CD4-positive, alpha-beta T cell treated with Interleukin-4 for 4 hours (primary cell): ENCODE measurements at places on chromosomes 11 and 22.

GRCh38 chr22:48707763-48708557 is 1119.7 kb downstream of the BRD1 start:
- no peak for DNase-seq

GRCh38 chr22:33405194-33405593 is 347.0 kb upstream of the SYN3 start:
- DNase-seq, result no peak

- no peak for DNase-seq
Observed at GRCh38 chr22:38930512-38930911, 26.9 kb upstream of the APOBEC3A start.

DNA sequence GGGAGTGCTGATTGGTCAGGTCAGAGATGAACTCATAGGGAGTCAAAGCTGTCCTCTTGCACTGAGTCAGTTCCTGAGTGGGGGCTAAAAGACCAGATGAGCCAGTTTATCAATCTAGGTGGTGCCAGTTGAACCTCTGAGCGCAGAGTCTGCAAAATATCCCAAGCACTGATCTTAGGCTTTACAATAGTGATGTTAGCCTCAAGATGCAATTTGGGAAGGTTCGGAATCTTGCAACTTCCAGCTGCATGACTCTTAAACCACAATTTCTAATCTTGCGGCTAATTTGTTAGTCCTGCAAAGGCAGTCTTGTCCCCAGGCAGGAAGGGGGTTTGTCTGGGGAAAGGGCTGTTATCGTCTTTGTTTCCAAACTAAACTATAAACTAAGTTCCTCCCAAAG is 92.3 kb upstream of the PARVA start:
- no peak for DNase-seq

DNA sequence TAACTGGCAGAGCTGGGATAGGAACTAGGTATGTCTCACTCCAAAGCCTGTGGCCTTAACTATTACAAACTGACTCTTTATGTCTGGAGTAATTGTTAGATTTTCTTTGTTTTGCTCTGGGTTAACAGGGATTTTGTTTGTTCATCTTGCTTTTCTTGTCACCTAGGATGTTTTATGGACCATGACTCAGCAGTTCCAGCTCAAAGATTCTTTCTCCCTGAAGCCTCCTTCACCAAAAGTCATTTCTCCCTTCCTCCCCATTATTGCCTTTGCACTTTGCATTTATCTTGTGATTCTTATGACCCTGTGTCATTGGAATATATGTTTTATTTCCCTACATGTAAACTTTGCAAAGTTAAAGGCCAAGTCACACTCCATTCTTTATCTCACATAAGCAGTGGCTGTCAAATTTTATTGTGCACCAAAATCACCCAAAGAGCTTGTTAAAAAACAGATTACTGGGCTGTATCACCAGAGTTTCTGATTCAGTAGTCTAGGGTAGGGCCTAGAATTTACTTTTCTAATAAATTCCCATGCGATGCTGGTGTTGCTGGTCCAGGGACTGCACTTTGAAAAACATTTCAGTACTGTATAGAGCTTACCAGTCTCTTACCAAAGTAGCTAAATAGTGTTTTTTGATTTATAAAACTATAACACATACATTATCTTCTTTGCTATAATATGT is 327.7 kb downstream of the DLG2 start:
- no peak for DNase-seq

GRCh38 chr22:43295173-43295572 is 48.0 kb downstream of the SCUBE1 start:
- DNase-seq, result no peak

DNA sequence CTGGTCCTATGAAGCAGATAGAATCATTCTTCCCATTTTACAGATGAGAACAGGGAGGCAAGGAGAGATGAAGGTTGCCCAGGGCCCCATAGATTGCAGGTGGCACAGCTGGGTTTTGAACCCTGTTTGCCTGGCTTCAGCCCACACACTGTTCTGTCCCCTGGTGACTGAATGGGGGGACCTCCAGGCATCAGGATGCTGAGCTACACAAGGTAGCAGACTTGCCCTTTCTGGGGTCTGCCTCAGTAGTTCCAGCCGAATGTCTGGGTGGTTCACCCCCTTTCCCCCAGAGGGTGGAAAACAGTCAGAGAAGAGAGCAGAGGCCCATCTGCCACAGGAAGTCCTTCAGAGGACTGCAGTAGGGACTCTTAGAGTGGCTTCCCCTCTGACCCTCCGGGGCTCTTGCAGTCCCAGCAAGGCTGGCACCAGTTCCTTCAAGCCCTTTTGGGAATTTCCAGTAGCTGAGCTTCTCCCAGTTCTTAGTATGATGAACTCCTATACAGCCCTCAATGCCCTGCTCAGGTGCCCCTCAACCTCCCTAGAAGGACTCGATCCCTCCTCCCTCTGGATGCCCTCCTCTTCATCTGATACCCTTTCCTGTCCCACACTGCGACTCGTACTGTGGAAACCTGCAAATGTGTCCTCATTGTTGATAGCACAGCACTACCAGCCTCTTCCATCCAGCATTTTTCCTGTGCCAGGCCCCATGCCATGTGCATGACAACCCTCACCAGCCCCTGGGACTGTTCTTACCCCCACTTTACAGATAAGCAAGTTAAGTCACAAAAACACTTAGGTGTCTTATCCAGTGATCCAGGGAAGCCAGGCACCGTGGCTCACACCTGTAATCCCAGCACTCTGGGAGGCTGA is 82.8 kb downstream of the IGLL1 start:
- DNase-seq, result no peak

- DNase-seq, result no peak
Observed at GRCh38 chr11:92854952-92855351, 114.5 kb upstream of the MTNR1B start.

GRCh38 chr11:45021692-45022141 is 71.0 kb upstream of the TP53I11 start:
- no peak for DNase-seq

GRCh38 chr11:79098146-79098545 is 342.7 kb downstream of the TENM4 start:
- no peak for DNase-seq

- DNase-seq, result no peak
Observed at GRCh38 chr11:65766535-65766934, 14.2 kb downstream of the AP5B1 start.

DNA sequence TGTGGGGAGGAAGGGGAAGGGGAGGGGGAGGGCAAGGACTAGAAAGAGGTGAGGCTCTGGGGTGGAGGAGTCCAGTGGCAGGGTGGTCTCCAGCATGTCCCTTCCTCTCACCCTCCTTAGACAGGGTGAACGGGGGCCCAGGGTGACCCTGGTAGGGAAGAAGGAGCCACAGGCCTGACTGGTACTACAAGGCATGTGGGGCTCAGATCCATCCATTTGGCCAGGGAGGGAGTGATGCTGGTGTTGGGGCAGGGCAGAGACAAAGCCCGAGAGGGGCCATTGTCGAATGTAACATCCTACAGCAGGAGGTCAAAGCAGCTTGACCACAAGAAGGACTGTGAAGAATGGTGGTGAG is 69.0 kb upstream of the SHISAL1 start:
- DNase-seq, result no peak

DNA sequence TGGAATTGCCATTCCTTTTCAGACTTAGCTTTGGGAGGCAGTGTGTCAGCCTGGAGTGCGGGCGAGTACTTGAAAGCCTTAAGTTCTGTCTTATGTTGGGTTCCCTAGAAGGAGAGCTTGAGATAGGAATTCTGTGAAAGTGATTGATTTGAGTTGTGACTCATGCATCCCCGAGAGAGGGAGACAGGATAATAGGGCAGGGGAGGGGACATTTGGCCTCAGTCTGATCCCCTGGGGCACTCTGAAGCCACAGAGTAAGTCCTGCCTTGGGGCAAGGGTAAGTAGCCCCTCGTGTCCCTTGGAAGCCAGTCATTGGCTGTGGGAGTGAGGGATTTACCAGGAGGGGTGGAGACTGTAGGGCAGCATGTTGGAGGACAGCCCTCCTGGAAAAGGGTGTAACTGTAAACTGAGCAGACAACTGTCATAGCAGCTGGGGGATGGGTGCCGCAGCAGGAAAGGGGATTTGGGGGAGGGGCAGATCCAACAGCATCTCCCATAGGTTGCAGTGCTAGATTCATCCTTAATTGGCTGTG is 44.0 kb downstream of the KIAA1671 start:
- no peak for DNase-seq

DNA sequence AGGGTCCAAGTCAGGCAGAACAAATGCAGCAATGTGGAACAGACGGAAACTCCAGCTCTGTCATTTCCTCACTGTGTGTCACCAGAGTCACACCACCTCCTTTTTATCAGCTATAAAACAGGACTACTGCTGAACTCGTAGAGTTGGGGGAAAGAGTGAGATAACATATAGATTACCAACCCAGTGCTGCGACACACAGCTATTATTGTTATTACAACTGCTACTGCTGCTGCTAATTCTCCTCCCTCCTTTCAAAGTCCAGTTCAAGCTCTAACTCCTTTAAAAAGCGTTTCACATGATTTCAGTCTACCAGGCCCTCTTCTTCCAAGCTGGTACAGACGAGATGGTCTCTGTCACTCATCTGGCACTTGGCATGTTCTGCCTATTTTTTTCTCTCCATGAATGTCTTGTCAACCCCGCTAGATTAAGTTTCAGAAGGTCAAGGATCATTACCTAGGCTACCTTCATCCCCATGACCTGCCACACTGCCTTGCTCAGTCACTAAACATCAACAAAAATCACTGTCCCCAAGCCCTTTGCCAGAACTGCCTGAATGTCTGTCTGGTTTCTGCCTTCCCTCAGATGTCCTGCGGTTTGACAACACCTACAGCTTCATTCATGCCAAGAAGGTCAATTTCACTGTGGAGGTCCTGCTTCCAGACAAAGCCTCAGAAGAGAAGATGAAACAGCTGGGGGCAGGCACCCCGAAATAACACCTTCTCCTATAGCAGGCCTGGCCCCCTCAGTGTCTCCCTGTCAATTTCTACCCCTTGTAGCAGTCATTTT is 3.7 kb upstream of the MTFP1 start:
- DNase-seq, result no peak

DNA sequence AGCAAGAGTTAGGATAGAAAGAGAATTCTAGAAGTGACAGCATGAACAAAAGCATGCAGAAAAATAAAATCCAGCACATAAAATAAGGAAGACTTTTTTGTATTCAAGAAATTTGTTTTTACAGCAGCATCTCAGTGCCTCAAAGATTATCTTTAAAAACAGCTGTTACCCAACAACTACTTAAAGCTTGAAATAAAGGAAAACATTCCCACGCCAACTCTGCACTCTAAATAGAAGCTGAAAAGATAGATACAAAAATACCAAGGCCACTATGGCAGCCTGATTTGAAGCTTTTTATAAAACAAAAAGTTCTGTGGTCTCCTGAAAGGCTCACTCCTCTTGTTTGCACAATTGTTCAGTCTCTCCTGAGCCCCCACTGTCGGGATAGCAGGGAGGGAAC is 83.6 kb upstream of the LRRC55 start:
- no peak for DNase-seq
